ENCODE measurements at places on chromosomes 12 and 14. TPM values are rescaled to one million over a fixed set of nuclear protein-coding genes. Genes with fewer than 3 reads are reported as not detected.
A peak's percentile ranks its signal among the peaks of the same experiment; 100 is the strongest.

The DIO2 gene
- 0.84 TPM for polyA plus RNA-seq

The KRT5 gene
- 0.40 TPM for polyA plus RNA-seq

The PRKD1 gene
- 20.4 TPM for polyA plus RNA-seq

The MTA1 gene
- polyA plus RNA-seq, result 159 TPM

The SERPINA9 gene
- not detected for polyA plus RNA-seq

DNA sequence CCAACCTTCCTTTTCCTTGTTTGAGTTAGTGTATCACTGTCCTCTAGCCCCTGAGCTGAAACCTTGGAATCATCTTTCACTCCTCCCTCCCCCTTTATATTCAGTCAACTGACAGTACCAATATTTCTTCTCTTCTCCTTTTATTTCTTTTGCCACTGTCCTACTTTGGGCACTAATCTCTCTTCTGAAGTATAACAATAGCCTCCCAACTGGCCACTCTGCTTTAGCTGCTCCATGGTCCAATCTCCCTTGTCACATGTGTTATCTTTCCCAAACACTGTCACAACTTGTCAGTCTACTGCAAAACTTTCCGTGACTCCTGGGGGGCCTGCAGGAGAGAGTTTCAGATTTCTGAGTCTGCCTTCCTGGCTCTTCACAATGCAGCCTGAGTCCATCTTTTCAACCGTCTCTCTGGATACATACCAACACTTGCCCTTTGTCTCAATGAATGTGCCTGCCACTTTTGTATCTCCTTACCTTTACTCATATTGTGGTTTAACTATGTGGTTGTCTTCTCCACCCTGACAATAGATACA is 471.2 kb downstream of the DIO2 start:
- DNase-seq, result no peak

- DNase-seq, result no peak
Measured at GRCh38 chr12:123971449-123971769, 1.2 kb downstream of the CCDC92 start.

DNA sequence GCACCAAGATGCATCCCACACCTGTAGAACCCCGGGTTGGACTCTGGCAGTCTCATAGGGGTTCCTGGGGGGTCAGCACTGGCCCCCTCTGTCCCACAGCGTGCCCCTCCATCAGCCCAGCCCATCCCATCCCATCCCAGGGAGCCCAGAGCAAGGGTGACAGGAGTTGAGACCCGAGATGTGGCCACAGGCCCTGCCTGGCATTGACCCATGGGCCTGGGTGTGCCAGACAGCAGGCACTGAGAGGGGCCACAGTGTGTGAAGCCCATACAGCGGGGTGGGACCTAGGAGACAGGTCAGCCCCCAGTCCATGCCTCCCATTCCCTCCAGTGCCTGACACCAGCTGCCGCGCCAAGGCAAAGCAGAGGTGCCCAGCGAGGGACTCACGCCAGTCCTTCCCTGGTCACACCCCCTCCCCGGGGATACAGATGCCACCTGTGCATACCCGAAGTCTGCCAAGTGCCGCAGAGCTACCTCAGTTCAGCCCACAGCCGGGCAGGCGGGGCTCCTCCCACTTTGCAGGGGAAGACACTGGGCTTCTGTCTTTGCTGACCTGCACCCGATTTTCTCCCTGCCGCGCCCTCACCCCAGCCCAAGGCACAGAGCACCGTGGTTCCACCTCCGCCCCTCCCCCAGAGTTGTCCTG is 50.4 kb downstream of the CYP46A1 start:
- no peak for DNase-seq

DNA sequence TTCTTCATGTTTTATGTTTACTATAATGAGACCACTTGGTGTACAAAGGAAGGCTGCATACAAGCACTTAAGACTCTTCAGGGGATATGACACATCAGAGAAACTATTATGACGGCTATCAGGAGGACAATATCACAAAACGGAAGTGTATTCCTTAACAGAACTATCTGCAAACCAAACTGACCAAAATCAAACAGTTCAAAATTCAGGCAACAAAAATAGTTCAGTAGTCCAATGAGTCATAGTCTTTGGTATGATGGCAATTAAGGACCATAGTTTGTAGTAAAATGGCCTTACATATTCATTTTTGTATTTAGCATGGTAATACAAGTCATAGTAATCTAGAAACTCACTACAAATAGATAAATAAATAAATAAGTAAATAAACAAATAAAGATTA is 1638.7 kb upstream of the SEL1L start:
- no peak for DNase-seq

DNA sequence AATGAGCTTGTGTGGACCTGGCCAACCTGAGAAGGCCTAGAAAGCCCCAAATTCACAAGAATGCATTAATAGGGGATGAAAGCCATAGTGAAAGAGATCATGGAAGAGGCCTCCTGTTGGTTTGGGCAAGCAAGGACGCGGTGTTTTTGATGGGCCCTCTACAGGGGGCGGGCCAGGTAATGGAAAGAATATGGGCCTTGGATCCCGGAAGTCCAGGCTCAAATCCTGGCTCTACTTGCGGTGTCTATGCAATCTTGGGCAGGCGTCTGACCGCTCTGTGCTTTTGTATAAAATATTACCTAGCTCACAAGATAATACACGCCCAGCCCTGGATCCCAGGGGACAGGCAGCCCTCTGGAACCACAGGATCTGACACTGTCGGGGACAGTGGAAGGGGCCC is 41.1 kb upstream of the CLMN start:
- no peak for DNase-seq

DNA sequence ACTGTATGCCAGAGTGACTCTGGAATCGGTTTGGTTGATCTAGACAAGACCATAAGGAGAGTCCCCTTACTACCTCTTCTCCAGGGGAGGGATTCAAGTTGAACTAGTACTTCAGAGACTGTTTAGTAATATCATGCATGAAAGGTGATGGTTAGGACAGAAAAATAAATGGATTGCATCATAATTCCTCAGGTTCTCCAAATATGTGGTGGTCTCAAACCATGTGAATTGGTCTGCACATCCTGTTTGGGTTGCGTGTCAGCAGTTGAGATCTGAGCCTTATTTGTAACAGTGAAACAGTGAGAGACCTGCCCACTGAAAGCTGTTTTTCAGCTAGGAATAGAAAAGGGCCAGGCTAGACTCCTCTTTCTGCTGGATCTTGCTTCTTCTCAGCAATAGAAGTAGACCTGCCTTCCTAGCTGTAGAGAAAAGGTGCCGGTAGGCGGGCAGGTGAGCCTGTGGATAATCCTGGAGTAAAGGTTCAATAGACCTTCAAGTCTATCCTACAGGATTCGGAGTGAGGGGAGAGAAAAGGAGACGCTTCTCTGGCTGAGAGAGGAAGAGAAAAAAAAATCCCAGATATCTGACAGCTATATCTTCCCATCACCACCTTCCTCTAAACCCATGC is 258.5 kb upstream of the E2F7 start:
- DNase-seq, result no peak

GRCh38 chr14:82766996-82767395 is 1233.3 kb upstream of the SEL1L start:
- DNase-seq, result no peak

DNA sequence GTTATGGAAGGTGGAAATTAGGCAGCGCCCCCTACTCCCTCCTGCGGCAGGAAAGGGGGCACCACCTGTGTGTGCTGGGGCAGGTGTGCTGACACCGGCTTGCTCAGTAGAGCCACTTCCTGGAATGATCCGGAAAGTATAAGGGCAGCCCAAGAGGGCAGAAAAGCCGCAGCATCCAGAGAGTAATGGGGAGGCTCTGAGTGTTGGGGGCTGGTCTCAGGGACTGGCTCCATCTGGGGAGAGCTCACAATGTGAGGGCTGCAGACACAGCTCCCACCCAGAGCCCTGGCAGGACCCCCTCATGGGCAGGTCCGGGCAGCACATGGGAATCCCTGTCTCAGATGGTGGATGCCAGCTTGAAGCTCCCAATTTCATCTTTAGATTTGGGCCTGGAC is 187.6 kb upstream of the C14orf180 start:
- DNase-seq, result no peak

- peak; percentile 59 for DNase-seq
Measured at GRCh38 chr12:9869307-9870161, at the start of gene CLEC2B. Gene CLEC2B (minus strand): TSS chr12:9869354.

Measured in right lung (tissue), 10 donors.